ENCODE measurements at places on chromosomes 7 and 10. TPM values are rescaled to one million over a fixed set of nuclear protein-coding genes. Genes with fewer than 3 reads are reported as not detected.

TMEM225B gene
- total RNA-seq, result 0.27 TPM

MYOZ1 gene
- total RNA-seq, result 0.18 TPM

RPEL1 gene
- total RNA-seq, result not detected

YAE1 gene
- 60.2 TPM for total RNA-seq

SH2B2 gene
- total RNA-seq, result 9.9 TPM

TSPAN33 gene
- 13.6 TPM for total RNA-seq

GRCh38 chr10:1577945-1578344 is 159.4 kb downstream of the ADARB2 start:
- DNase-seq, result peak; percentile 8

DNA sequence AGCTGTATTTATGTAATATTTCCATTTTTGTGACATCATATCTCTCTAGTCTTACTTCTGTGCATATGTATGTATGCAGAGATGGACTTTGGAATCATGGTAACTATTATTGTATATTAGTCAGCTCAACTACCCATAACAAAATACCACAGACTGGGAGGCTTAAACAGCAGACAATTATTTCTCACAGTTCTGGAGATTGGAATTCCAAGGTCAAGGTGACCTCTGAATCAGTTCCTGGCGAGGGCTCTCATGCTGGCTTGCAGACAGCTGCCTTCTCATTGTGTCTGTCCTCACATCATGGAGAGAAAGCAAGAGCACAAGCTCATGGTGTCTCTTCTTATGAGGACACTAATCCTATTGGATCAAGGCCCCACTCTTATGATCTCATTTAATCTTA is 79.1 kb downstream of the RAMP3 start:
- no peak for DNase-seq

GRCh38 chr10:93993782-93994437 is at the start of gene PLCE1:
TSS of gene PLCE1 (plus strand) at chr10:93993931. CDS start at chr10:94031047, 37,116 bp downstream.
- peak; percentile 10 for DNase-seq

DNA sequence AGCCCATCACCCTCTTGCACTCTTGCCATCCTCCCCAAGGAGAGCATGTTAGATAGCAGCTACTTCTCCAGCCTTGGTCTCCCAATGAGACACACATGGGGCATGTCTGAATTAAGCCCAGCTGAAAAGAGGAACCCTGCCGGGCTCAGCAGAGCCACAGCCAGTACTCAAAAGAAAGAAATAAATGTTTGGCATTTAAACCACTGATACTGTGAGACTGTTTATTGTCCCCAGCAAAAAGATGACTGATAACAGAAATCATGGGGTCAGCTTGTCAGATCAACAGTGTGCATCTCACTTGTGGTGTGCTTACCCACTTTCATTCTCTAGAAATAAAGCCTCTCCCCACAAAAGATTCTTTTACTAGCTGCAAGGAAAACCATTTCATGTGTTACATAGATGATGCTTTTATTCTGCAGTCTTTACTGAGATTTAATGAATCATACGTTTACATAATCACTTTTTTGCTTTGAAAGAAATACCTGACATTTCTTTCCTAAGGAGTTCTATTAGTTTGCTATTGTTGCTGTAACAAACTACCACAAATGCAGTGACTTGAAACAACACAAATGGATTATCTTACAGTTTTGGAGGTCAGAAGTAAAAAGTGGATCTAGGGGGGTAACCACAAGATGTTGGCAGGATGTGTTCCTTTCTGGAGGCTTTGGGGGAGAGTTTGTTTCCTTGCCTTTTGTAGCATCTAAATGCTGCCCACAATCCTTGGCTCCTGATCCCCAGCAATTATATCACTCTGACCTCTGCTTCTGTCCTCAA is 20.9 kb downstream of the ANKRD7 start:
- no peak for DNase-seq

DNA sequence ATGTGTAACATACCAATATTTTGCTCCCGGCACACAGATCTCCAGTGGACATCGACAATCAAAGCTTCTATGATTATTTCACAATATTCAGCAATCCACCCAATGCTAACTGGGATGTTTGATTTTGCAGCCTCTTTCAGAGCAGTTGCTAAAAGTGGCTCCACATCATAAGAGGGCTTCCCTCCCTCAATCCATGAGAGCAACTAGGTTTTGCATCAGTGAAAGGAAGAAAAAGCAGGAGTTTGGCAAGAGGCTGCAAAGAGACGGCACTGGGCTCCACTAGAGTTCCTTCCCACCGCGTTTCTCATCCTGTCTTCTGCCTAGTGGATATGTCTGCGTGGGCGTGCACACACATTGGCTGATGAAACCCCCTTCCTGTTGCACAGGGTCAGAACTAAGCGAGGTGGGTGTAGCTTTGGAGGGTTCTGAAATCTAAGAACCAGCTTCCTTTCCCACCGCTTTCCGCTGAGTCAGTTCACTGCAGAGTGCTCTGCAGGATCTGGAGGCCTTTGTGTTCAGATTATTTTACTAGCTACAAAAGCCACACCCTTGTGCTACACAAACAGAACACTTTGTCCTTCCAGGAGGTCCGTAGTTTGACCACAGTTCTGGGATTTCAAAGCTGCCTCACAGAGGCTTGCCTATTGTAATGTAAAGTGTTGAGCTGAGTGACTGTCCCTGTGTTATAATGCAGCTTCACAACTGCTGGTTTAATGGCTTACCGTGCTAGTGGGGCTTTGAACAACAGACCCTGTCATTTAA is 28.1 kb downstream of the ARL4A start:
- DNase-seq, result peak; percentile 1

DNA sequence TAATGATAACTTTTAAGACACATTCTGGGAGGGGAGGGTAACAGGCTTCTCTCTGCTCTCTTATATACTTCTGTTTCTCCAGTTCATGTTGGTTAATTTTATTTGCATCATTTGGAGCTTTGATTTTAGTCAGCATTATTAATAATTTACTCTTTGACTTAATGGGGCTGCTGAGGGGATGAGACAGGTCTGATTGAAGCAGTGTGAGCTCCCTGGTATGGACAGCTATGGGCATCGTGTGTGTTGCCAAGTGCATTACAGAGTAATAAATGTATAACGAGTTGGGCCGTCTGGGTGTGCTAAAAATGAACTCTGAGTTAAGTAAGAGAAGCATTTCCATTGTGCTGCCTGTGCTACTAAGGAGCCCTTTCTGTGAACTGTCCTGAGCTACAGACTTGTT is 31.7 kb upstream of the IKZF1 start:
- no peak for DNase-seq

DNA sequence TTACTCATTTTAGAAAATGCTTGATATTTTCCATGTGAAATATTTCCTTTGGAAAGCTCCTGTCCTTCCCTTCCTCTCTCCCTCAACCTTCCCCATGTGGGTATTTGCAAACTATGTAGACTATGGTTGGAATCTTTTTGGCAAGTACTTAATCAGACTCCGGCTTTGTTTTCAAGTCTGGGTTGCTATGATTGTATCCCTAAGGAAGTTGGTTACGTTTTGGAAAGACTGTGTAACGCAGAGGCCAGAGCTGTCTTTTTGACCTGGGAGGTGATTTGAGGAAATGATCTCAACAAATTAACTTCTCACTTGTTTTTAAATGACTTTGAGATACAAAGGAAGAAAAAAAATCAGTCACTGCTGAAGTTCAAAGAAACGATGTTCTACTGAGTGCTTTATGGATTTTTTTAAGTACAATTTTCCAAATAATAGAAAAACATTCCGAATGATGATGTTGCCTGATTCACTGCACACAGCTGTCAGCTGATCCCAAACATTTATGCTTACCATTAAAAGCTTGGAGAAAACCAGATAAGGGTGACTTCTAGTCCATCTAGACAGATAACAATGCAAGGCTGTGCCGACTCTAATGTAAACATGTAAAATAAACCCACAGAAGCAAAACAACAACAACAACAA is 145.5 kb upstream of the CELF2 start:
- no peak for DNase-seq

- no peak for DNase-seq
Observed at GRCh38 chr7:98852826-98853225, 17.0 kb downstream of the TMEM130 start.

GRCh38 chr7:142733271-142733670 is 16.0 kb upstream of the PRSS1 start:
- peak; percentile 22 for DNase-seq

- DNase-seq, result no peak
Observed at GRCh38 chr10:120609006-120609405, 152.0 kb downstream of the PLPP4 start.

- DNase-seq, result no peak
Observed at GRCh38 chr7:48118041-48118440, 29.0 kb downstream of the UPP1 start.

DNA sequence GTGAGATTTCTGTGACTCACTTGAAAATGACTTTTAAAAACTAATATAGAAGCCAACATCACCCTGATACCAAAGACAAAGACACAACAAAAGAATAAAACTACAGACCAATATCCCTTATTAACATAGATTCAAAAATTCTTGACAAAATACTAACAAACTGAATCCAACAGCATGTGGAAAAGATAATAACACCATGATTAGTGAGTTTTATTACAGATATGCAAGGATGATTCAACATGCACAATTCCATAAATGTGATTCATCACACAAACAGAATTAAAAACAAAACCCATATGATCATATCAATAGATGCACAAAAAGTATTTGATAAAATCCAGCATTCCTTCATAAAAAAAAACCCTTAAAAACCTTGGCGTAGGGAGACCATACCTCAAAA is 6.5 kb downstream of the MGAM start:
- no peak for DNase-seq

DNA sequence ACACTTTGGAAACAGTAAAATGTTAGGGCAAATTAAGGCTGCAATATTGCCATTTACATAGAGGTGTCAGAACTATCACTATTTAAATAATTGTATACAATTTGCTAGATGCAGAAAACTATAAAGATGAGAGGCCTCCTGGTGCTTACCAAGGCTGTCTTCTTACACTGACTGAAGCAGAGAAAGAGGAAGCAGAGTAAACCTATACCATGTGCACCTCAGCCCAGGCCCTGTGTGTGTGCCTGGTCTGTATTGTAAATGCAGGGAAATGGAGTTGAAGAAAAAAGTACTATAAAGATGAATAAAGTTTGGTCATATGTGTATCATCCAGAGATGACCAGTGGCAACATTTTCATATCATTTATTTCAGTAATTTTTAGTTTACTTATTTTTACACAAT is 29.2 kb downstream of the ELMO1 start:
- no peak for DNase-seq

Measured in cerebellum (tissue), 4 donors.